Activated CD8-positive, alpha-beta memory T cell treated with anti-CD3 and anti-CD28 coated beads for 1 hour (primary cell): ENCODE measurements at places on chromosomes 5 and 9.

- no peak for DNase-seq
Observed at GRCh38 chr9:23041466-23041865, 594.8 kb downstream of the DMRTA1 start.

GRCh38 chr5:137834498-137835049 is 33.1 kb upstream of the MYOT start:
- DNase-seq, result no peak

GRCh38 chr5:96763026-96763425 is 44.7 kb downstream of the ERAP1 start:
- no peak for DNase-seq

DNA sequence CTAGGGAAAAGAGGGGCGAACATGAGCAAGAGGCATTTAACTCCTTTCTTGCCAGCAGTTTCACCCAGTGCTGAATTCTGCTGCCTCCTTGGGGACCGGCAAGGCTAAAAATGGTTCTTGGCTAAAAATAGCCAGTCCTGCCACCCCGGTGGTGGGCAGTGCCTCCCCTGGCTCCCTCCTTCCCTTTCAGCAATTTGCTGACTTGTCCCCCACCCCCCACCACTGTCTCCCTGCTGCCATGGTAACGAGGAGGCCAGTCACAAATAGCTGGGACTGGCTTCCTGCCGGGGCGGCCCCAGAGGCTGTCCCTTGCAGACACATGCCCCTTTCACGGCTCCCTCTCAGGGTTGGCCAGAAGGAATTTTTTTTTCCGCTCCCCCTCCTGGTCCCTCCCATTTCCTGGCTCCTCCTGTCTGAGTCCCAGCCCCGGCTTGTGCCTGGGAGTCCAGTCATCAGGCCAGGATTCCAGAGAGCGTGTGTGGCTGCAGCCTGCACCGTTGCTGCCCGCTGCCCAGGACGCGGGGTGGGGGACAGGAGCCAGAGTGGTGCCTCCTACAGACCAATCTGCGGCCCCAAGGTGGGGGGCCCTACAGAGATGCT is 130.3 kb downstream of the RGS3 start:
- no peak for DNase-seq

- DNase-seq, result no peak
Observed at GRCh38 chr5:72252574-72253155, 67.4 kb downstream of the MRPS27 start.

DNA sequence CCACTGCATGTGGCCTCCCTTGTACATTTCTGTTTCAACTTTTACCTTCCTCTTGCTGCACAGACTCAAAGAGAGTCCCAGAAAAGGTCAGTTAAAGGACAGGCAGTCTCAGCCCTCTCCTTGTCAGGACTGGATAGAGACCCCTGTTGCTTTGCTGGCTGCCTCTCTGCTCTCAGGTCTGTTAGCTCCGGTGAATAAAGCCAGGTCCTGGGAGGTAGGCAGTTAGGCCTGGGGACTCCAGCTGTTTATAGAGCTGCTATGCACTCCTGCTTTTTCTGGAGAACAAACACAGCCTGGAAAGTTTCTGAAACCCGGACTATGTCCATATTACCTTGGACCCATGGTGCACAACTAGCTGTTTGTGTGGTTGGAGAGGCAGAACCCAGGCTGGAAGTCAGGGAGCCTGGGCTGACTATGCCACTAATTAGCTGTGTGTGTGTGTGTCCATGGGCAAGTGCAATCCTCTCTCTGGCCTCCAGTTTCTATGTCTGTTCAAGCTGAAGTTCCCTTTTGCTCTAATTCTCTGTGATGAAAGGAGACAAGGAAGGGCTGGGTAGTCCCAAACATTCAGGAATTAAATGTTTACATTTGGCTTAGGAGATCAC is 42.9 kb downstream of the GLRA1 start:
- DNase-seq, result no peak

DNA sequence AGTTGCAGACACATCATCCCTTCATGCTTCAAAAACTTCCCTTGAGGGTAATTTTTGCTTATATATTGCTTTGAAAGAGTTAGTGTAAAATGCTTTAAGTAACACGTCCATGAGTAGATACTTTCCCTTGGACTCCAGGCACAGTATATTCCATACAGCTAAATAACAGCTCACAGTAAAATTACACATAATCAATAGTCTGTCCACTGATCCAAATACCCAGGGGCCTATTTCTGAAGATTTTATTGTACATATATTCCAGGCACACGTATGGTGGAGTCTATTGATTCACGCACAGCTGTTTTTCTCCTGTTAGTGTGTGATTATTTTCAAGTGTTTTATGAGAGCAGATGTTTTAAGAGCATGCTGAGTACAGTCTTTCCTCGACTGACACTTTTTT is 223.7 kb upstream of the GRAMD2B start:
- no peak for DNase-seq
